IMR-90 (cell line): ENCODE measurements at places on chromosomes 7 and 10. TPM values are rescaled to one million over a fixed set of nuclear protein-coding genes. Genes with fewer than 3 reads are reported as not detected.
A peak's percentile ranks its signal among the peaks of the same experiment; 100 is the strongest.

DNA sequence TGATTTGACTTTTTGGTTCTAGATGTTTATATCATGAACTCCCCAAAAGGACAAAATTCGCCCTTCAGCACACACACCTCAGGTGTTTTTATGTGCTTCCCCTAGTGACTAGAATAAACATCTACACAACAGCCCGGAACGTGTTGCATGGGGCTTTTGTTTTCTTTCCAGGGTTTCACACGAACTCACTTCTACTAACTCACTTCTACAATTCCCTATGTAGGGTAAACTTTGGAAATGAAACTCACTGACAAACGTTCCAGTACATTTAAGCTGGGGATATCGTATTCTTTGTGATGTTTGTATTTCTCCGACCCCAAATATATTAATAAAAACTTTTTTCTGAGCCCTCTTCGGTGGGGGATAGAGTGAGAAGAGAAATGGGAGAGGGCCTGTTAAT, 1.4 kb downstream of the TRA2A start:
- peak; percentile 31 for DNase-seq

- DNase-seq = no peak
Measured at GRCh38 chr7:125573126-125573525, 643.5 kb upstream of the POT1 start.

- DNase-seq = no peak
Measured at GRCh38 chr10:55215699-55216098, 414.7 kb upstream of the PCDH15 start.

- no peak for DNase-seq
Measured at GRCh38 chr10:133058331-133059092, 29.2 kb upstream of the ADGRA1 start.

- no peak for DNase-seq
Measured at GRCh38 chr7:32219416-32219815, 149.2 kb upstream of the PDE1C start.

DNA sequence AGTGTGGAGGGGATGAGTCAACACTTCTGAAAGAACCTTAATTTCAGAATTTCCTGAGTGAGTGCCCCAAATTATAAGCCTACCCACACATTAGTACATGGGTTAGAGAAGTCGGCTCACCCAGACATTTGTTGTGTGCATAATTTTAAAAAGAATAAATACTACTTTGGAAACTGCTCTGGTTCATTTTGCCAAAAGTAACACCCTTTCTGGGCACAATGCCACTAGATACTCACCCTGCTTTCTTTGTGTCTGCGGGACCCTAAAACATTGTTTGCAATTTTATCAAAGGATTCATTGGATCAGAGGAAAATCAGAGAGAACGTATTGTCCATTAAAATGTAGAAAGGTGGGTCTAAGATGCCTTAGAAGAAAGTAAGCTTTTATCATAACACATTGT, 245.5 kb upstream of the NRP1 start:
- no peak for DNase-seq

GRCh38 chr10:33164060-33164709, 170.3 kb downstream of the NRP1 start:
- no peak for DNase-seq

GRCh38 chr10:87640043-87640442, 19.6 kb upstream of the PAPSS2 start:
- peak; percentile 50 for DNase-seq

DNA sequence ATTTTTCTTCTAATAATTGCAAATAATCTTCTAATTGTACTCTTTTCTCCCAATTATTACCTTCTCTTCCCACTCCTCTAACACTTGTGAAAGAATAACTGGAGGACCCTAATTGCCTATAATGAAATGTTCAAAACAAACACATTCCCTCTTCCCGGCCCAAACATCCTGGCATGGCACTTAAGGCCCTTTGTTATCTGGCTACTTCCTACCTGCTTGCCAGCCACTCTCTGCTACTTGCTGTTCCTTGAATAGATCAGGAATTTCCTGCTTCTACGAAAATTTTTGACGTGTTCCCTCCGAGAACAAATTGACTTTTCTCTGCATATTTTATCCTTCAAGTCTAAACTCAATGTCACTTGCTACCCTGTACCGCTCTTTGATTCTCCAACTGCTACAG, 56.1 kb upstream of the NOBOX start:
- no peak for DNase-seq

DNA sequence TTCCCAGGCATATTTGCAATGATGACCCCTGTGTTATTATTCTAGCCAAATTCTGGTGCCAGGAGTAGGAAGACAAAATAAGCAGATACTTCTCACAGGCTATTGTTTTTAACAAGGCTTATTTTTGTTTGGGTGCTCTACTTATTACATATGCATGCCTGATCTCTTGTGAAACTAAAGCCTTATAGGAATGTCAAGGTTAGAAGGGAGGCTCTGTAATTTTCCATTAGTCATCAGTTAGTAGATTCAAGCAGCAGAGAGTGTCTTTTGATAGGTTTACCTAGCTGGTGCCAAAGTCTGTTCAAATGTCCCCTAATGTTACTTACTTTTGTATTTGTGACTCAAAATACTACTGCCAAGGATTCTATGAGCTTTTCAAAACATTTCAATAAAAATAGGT, 11.7 kb upstream of the TMEM106B start:
- peak; percentile 14 for DNase-seq

- no peak for DNase-seq
Measured at GRCh38 chr7:38220452-38220851, 42.4 kb downstream of the STARD3NL start.

GRCh38 chr7:120021085-120021484, 251.9 kb upstream of the KCND2 start:
- DNase-seq = peak; percentile 41

- no peak for DNase-seq
Measured at GRCh38 chr10:12940791-12941190, 60.7 kb downstream of the CCDC3 start.

- no peak for DNase-seq
Measured at GRCh38 chr10:42755028-42755451, 27.6 kb upstream of the BMS1 start.

Gene NUDT13
- polyA plus RNA-seq = 1.3 and 1.7 TPM in 2 replicates

Gene MYOF
- 197 and 221 TPM in 2 replicates for polyA plus RNA-seq

Gene DGKI
- 3.8 and 3.9 TPM in 2 replicates for polyA plus RNA-seq

Gene ADCY1
- 0.24 and 0.30 TPM in 2 replicates for polyA plus RNA-seq

Gene PON2
- polyA plus RNA-seq = 52.3 and 65.7 TPM in 2 replicates

Gene NUTM2B
- 0.22 and 0.29 TPM in 2 replicates for polyA plus RNA-seq

Gene MMP21
- polyA plus RNA-seq = not detected in 2 replicates

Gene KNDC1
- 1.1 TPM in 2 replicates for polyA plus RNA-seq

Gene SORCS1
- polyA plus RNA-seq = not detected in 2 replicates

Gene SPOCK2
- 0.02 TPM in 1 of 2 replicates, not detected in the other for polyA plus RNA-seq
